NCI-H524 (cell line): ENCODE measurements at places on chromosomes 13 and 19.
A peak's percentile ranks its signal among the peaks of the same experiment; 100 is the strongest.

DNA sequence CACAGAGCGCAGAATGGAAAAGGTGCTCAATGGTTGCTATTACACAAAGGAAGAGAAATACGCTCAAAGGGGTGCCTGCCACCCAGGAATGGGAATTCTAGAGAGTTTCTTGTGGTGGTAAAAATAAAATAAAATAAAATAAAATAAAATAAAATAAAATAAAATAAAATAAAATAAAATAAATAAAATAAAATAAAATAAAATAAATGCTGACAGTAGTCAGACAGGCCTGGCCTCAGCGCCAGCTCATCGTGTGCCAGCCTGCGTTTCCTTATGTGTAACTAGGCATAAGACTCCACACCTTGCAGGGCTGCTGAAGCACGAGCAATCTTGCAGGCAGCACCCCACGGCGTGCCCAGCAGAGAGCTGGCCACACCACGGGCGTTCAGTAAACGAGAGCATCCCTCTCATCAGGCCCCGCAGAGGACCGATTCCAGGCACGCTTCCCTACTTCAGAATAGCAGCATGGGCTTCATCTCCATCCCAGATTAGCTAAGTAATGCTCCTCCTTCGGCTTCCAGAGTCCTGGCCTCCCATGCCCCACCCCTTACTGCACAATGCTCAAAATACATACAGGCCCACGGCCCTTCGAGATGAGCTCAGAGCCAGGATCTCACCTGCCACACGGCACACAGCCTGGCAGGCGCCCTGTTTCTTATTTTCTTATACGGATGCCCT is 5.6 kb downstream of the NAPA start:
- no peak for DNase-seq

DNA sequence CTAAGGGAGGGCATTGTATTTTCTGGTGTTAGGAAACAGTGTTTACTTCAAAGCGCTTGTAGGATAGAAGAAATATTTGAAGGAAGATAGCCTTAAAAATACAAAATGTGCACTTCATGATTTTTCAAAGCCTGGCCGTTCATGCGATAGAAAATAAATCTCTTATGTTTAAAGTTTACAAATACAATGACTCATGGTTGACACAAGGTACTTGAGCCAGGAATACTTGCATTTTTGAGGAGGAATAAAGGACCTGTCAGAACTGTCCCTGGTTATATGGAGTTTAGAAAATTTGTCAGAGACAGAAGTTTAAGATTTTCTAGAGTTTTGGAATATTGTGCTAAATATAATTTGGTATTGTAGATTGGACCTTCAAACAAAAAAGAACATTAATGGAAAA is 1223.2 kb upstream of the SLC10A2 start:
- DNase-seq: no peak

- no peak for DNase-seq
Observed at GRCh38 chr19:30856376-30856775, 484.2 kb downstream of the ZNF536 start.

DNA sequence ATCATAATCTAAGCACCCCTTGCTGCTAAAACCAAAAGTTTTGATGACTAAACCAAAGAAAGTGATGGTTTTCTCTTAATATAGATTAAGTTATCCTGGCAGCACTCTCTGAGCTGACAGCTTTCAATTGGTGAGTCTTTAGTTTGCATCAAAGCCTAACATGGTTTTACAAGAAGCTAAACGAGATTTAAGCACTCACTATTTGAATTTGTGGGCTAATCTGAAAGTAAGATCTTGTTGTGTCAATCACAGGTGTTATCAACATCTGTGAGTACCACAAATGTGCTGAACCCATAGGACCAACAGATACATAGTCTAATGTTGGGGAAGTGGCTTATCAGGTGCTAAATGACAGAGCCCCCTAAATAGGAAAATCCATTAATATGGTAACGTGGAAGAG is 223.9 kb downstream of the LHFPL6 start:
- no peak for DNase-seq

DNA sequence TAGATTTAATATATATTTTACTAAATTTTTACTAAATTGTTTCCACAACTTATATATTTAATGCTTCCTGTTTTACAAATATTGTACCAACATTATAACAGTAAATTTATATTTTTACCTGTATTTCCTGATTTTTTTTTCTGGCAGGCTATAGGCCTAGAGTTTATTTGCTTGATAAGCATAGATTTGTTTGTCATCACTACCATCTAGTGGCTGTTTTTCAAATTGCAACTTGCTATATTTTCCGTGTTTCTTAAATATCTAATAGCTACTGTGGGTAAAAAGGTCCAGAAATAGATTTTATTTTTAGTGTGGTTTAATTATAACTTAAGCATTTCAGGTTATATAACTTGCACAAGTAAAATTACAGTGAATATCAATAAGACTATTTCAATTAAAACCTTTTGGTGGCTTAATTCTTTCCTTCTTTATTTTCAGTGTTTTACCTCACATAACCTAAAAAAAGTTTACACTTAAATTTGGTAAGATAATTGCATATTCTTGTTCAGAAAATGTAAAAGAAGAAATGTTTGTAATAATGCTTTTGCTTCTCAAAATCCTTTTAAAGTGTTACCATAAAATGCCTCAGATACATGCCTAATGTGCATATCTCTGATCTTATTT is 60.6 kb downstream of the NDFIP2 start:
- peak; percentile 1 for DNase-seq
